ENCODE measurements at places on chromosomes 5 and 9.

DNA sequence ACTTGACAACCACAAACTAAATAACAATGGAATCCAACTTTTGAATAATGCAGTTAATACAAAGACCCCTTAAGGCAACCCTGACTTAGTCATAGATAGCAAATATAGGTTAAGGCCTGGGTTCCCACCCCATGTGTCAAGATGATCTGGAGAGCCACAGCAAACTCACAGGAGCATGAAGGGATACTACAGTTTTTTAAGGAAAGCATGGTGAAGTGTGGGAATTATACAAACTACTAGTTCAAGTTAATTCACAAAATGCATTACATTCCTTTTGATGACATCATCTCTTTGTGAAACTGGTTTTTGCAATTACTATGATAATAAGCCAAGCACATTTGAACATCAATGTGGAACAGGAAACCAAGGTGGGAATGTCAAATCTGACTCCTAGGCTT, 50.6 kb downstream of the LHFPL2 start:
- DNase-seq: peak; percentile 92

GRCh38 chr9:107650321-107650720, 160.8 kb upstream of the KLF4 start:
- peak; percentile 30 for DNase-seq

GRCh38 chr5:121667292-121667691, 184.4 kb upstream of the FTMT start:
- DNase-seq: no peak

GRCh38 chr5:136162008-136162407, 29.4 kb downstream of the SMAD5 start:
- DNase-seq: no peak

DNA sequence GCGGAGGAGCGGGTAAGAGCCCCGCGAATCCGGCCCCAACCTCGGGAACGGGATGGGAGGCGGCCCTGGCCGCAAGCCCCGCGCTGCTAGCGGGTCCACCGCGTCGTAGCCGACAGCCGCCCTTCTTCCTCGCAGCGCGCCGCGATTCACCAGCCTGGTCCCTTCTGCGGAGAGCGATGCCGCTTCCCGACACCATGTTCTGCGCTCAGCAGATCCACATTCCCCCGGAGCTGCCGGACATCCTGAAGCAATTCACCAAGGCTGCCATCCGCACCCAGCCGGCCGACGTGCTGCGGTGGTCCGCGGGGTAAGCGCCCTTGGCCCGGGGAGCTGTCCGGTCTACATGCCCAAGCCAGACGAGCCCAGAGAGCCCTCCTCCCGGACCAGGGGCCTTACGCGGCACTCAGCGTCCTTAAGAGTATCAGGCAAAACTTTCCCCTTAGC, 335 bp downstream of the ROPN1L start:
- DNase-seq: no peak

- no peak for DNase-seq
Measured at GRCh38 chr5:29614206-29614605, 1579.3 kb upstream of the CDH6 start.

- DNase-seq: peak; percentile 65
Measured at GRCh38 chr5:138953387-138954256, 78.5 kb upstream of the LRRTM2 start.

- no peak for DNase-seq
Measured at GRCh38 chr9:116905171-116905588, 218.1 kb downstream of the TRIM32 start.

DNA sequence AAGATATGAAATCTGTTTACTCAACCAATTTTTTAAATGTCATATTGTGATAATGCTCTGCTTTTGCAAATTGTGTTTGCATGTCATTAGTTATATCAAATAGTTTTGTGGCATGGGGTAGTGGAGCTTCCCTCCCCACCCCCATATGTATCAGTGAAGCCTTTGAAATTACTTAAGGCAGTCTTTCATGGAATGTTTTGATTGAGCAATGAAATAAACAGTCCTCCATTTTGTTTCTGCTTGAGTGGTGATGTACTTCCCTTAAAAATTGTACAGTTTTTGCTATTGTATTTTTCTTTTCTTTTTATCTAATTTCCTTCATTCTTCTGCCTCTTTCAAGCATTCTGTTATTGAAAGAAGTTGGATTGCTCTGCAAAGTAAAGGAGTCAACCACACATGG, 3.5 kb downstream of the SOWAHA start:
- peak; percentile 70 for DNase-seq

DNA sequence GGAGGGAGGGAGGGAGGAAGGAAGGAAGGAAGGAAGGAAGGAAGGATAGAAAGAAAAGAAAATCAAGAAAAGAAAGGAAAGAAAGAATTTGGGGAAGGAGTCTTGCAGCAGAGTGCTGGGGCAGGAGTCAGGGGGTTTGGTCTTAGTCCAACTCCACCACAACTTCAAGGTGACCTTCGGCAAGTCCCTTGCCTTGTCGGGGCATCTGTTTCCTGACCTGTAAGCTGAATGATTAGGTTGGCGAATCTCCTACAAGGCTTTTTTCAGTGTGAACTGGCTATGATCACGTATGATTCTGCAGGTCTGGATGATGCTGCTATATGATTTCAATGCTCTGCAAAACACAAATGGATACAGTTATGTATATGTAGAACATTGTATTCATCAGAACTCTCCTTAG, 20.1 kb downstream of the SMIM23 start:
- no peak for DNase-seq

GRCh38 chr5:109655841-109656240, 33.9 kb upstream of the MAN2A1 start:
- peak; percentile 4 for DNase-seq

GRCh38 chr5:167355346-167355745, 936.1 kb upstream of the WWC1 start:
- no peak for DNase-seq

DNA sequence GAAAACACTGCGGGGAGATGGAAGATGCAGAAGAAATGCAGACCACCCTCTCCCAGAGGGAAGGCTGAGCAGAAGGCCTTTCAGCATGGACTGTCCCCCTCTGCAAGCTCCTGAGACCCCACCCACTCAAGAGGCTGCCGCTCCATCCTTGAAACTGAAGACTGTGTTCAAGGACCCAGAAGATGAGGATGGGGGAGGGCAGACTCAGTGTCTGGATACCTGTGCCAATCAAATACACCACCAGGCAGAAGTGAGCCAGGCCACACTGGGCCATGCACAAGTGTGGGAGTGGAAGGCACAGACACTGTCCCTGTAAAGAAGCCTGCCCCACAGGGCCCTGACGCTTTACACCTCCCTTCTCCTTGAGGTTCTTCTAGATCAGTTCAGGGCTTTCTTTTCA, 40.0 kb upstream of the IPPK start:
- DNase-seq: no peak

GRCh38 chr5:31754741-31755675, 116.1 kb downstream of the PDZD2 start:
- no peak for DNase-seq

- DNase-seq: no peak
Measured at GRCh38 chr9:116464987-116465571, 222.0 kb upstream of the TRIM32 start.

- DNase-seq: no peak
Measured at GRCh38 chr9:121294866-121295661, 27.1 kb downstream of the GSN start.

DNA sequence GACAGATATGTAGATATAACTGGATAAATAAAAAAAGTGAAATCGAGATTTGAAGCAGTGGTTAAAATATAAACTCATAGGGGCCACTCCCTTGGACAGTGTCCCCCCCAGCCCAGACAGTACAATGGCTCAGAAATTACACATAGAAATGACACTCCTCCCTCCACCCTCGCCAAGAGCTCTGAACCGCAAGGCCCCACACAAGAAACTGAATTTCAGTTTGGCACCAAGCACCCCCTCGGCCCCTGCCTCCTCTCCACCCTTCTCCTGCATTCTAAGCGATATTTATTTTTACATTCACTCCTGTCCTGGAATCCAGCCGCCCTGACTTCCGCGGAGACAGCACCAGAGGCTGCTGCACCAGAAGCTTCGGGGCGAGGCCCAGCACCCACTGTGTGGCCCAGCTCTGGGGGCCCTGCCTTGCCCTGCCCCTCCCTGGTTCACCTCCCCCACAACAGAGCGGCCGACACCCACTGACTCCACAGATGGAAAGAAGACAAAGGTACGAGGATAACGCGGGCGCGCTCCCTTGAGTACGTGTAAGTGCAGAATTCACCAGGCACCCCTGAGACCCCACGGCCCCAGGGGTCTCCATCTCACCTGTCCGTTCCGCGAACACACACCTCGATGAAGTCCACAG, 11.0 kb downstream of the STC2 start:
- no peak for DNase-seq

DNA sequence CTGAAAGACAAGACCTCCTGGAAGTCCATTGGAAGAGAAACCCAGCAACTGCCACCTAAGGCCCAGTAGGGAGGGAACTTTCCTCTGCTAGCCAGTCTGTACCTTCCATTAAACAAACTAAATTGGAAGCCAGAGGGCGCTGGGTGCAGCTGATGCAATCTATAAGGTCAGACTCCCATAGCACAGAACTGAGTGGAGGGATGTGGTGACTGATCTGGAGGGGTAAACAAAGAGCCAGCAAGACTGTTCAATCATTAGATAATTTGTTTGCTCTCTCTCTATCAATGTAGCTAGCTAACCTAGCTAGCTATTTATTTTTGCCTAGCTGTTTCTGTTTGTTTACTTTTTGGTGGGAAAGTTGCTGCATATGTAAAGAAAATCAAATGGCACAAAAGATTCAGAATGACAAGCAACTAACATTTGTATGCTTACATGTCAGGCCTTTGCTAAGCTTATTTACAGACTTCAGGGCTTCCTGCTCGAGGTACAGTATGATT, 291.8 kb upstream of the DAB2 start:
- DNase-seq: peak; percentile 77

DNA sequence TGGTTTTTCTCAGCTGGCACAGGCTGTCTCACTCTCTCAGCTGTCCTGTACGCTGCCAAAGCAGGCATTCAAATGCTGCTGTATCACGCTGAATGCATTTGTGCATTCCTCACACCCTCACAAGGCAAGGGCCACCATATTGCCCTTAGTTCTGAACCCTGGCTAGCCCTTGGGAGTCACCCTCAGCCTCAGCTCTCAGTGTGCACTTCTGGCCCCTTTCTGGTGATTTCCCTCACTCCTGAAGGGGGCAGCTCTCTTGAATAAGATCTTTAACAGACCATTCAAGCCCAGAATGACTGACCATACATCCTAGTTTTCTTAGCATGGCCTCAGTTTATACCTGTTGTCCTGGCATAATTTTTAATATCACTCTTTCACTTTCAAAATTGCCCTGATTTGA, 84.3 kb downstream of the HTR1A start:
- no peak for DNase-seq

DNA sequence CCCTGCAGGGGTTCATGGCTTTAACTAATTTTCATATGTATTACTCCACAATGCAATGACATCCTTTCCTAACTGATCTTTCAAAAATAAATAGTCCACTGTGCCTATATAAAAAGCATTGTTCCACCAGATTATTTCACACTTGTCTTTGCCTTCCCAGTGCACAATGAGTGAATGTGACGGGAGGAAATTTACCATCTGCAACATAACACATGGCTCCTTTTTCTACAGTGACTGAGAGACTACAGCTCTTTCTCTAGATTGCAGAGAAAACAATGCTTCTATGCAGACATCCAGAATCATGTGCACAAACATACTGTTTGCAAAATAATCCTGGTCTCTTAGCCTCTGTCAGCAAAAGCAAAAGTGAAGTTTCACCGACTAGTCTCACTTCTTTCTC, 483.7 kb upstream of the PIK3R1 start:
- DNase-seq: no peak

DNA sequence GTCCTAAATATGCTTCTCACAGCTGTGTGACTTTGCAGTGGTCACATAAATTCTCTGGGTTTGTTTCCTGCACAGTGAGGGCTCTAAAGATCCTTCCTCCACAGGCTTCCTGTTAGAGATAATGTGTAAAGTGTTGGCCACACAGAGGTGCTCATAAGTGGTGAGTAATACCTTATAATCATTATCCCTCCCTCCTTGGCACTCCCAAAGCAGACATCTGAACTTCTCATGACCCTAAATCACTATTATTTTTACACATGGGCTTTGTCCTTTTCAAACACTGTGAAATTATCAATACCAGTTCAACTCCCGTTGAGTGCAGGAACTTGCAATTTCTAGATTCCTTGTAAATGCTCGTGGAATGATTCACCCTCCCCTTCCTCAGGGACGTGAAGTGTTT, 100.2 kb downstream of the BRINP1 start:
- DNase-seq: peak; percentile 20

DNA sequence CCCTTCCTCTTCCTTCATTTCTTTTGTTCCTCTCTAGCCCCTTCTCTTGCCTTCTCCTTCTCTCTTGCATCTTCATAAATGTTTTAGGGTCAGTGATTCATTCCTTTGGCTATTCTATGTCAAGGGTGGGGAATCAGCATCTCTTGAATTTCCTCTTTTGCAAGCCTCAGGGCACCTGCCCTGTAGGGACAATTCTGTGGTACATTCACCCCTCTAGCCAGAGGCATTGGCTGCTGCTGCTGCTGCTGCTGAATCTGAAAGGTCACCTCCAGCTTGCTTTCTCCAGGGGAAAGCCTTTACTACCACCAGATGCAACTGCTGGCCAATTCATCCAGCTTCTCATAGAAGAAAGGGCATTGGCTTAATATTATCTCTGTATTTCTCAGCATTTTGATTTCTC, 87.3 kb downstream of the INSYN2B start:
- no peak for DNase-seq

DNA sequence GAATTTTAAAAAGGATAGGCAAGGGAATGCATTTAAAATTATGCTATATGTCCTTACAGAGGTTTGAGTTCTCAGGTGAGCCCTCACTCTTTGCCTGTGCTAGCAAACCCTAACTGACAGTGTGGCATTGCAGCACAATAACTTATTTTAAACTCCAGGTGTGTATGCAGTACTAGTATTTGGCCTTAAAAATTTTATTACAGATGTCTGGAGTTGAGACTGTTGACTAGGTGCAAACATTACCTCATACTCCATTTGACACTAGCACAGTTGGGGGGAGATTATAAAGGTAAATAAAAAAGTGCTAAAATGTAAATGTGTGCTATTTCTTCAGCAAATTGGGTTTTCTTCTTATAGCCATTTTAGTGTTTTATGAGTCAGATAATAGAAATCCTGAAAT, 407.7 kb downstream of the SH3GL2 start:
- no peak for DNase-seq

DNA sequence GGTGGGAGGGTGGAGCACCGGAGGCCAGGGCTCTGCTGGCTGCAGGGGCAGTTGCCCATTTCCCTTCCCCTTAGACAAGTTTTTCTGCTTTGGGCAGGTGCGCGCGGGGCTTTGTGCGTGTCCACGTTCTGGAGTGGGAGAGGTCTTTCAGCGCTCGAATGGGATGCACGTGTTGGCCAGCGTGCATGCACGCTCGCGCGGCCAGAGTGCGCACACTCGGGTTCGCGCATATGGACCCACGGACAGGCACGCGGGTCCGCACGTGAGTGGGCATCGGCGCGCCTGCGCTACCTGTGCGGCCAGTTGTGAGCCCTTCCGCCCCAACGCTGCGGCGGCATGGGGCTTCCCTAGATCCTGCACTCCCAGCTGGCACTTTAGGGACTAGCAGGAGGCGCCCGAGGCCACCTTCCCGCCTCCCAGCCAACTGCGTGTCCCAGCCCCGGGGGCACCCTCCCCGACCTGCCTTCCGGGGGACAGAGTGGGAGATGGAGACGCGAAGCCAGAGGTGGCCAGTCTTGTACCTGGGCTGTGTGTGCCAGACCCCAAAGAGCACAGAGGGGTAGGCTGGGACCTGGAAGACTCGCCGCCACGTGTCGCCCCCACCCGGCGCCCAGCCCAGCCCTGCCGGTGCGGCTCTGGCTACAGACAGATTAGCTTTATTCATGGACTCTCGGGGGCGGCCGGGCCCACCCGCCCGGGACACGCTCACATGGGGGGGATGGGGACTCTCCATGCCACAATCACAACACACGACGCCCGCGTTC, 9.8 kb upstream of the GPRIN1 start:
- DNase-seq: no peak

Data from iris pigment epithelial cell (primary cell).